IMR-90 (cell line): ENCODE measurements at places on chromosomes 1 and 21. TPM values are rescaled to one million over a fixed set of nuclear protein-coding genes. Genes with fewer than 3 reads are reported as not detected.
A peak's percentile ranks its signal among the peaks of the same experiment; 100 is the strongest.

GRCh38 chr1:147080006-147080661 is 92.1 kb downstream of the PRKAB2 start:
- no peak for DNase-seq

DNA sequence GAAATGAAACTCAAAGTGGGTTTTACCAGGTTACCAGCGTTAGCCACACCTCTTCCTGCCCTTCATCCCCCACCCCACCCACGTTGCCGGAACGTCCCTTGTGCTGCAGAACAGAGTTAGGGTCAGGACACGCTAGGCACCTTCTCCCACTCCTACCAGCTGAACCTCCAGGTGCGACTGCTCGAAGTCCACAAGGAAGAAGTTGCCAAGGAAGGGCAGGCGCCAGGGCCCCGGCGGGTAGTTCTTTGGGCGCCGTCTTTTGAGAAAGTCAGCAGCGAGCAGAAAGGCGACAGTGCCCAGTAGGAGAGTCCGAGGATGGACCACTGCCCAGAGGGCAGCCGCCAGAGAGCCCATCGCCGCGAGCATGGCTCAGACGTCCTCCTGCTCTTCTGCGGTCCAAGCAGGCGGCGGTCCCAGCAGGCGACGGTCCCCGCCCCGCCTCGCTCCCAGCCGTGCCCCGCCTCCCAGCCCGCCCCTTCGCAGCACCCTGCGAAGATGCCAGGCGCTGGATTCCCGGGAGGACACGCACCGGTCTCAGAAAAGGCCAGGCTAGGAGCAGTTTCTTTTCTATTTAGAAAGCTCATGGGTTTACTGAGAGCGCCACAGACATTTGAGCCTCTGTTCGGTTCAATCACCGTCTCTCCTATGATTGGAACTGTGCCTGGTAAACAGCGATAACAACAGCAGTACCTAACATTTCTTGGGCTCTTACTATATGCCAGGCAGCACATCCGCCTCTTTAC is at the start of gene CYP2J2:
Gene CYP2J2 (minus strand): TSS at position 393 of the 743 bp plus-strand sequence. CDS start 27 bp downstream, at position 366.
- DNase-seq = no peak

GRCh38 chr21:15495965-15496364 is 233.8 kb upstream of the USP25 start:
- DNase-seq = peak; percentile 0

DNA sequence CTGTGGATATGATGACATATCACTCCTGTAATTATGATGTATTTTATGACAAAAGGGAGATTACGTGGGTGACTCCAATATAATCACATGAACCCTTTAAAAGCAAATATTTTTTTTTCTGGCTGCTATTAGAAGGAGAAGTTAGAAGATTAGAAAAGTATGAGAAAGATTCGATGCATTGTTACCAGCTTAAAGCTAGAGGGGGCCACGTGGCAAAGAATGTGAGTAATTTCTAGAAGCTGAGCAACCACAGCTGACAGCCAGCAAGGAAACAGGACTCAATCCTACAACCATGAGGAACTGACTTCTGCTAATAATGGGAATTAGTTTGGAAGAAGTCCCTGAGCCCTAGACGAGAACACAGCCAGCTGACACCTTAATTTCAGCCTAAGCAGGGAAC is 56.3 kb upstream of the C1orf87 start:
- DNase-seq = no peak

DNA sequence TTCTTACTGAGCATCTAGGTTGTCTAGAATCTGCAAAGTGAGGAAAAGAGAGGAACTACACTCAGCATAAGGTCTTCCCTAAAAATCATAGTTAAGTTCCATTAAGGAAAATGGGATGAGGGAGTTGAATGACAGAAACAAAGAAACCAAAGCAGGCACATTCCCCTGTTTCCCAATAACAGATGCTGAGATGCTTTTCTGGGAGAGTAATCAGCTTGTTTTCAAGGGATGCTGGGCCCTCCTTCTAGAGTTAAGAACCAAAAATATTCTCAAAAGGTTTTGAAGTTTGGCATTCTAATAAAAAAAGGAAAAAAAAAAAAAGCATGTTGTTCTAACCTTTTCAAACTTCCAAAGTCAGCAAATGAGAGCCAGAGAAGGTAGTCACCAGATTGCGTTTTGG is 105.2 kb upstream of the ZNF648 start:
- DNase-seq = no peak

Gene DTL
- 16.7 and 19.9 TPM in 2 replicates for total RNA-seq

GRCh38 chr1:15951341-15952153 is 24.4 kb downstream of the ZBTB17 start:
- no peak for DNase-seq

GRCh38 chr1:209937996-209938959 is at the start of gene SYT14:
Gene SYT14, plus strand, starts transcription at chr1:209938217. Its CDS starts 48 bp downstream, at chr1:209938265.
- DNase-seq = peak; percentile 25

DNA sequence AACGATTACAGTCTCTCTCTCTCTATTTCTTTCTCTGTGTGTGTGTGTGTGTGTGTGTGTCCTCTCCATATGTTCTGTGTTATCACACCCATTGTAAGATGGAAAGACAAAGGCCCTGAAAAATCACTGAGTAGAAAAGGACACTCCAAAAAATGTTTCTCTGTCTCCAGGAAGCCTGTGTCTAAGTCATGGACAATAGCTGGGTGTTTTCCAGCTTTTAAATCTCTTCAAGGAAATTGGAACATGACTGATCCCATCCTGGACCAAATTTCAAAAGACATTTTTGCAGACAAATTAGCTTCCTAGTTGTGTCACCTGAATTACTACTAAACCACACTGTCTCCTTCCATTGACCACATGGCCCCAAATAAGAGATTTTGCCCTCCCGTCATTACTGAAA is 31.0 kb upstream of the LMX1A start:
- DNase-seq = no peak

- DNase-seq = no peak
These were observed 6.8 kb downstream of the LAMC1 start for GRCh38 chr1:183030053-183030452.

GRCh38 chr1:66335859-66336640 is 197.9 kb upstream of the SGIP1 start:
- peak; percentile 61 for DNase-seq

DNA sequence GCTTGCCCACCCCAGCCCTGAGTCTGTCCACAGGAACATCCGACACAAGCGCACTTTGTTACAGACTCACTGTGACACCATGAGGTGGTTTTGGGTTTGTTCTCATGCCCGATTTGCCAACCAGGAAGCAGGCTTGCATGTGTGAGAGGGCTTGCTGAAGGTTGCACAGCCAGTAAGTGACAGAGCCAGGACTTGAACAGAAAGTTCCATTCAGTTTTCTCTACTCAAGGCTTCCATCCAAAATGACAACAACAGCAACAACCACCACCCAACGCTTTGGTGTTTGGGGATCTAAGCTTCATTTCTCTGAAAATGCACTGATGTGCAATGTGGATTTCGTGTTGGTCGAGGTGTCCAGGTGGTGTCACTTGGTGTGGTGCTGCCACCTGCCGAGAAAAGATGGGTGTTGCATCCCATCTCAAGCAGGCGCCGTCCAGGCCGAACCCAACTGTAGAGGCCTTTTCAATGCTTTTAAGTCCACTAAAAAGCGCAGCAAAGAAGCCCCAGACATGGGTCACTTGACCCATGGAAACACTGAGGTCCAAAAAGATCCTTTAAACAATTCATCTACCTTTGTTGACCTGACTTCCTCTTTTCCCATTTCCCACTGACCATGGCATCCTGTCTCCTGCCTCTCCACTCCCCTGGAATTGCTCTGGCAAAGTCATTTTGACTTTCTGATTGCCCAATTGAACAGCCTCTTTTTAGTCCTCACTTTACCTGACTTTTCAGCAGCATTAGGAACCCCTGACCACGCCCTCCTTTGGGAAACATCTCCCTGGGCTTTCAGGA is 12.2 kb downstream of the CITED4 start:
- peak; percentile 49 for DNase-seq

DNA sequence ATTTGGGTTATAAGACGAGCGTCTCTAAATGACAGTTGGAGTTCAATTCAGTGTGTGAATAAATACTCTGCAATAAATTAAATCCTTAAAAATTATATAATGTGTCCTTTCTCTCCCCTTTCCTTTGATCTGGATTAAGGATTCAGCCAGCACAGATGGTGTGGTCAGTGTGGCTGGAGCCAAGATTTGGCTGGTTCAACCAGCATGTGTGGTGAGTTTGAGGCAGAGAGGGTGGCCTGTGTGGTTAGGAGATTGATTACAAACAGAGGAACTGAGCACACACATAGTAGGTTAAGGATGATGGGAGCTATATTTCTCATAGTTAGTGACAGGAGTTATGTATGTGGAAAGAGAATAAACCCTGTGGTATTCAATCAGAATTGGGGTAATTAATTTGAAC is 14.2 kb upstream of the AMIGO1 start:
- DNase-seq = peak; percentile 18
